CD4-positive, CD25-positive, alpha-beta regulatory T cell (primary cell): ENCODE measurements at places on chromosomes 2 and 18.

DNA sequence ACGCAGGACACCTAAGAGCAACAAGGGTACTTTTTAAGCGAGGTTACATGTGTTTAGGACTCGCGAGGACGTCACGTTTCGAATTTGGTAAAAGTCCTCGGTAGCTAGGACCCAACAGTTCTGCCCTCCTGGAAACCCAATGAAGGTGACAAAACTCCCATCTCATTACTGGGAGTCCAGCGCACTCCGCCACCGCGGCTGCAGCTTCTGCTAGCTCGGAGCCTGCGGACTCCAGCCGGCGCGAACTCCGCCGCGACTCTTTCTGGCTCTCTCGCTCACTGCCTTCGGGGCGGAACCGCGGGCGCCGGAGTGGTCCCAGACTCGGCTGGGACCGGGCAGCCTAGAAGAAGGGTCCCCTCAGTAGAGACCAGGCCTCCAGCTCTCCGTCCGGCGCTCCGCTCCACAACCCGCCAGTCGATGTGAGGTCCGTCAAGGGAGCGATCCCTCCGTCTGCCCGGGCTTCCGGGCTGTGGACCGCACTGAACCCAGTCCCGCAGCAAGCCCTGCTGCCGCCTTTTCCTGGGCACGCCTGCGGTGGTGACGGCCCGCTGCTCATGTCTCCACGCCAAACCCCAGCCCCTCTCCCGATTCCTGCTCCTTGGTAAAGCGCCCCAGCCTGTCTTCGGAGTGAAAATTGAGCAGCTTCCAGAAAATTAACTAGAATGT, 3.0 kb upstream of the OSR1 start:
- DNase-seq: no peak

- no peak for DNase-seq
These were observed 256.6 kb upstream of the CTAGE1 start for GRCh38 chr18:22674272-22674671.

DNA sequence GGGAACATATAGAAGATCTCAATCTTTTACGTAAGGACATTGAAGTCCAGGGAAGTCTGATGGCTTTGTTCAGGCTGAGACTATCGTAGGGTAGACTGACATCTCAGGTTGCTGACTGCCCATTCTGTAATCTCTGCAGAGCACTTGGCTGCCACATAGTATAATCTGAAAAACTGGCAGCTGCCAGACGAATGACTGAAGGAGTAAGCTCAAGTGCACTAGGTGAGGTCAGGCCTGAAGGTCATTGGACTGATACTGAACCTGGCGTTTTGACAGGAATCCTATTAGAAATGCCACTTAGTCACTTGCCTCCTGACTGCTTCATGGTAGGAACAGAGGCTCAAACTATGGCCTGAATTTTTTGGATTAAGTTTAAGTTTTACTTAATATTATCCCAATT, 23.5 kb downstream of the GPD2 start:
- DNase-seq: no peak

GRCh38 chr2:65831509-65831908, 399.1 kb upstream of the SPRED2 start:
- DNase-seq: no peak
